Hepatic stellate cell (primary cell): ENCODE measurements at places on chromosomes 1 and 21.

DNA sequence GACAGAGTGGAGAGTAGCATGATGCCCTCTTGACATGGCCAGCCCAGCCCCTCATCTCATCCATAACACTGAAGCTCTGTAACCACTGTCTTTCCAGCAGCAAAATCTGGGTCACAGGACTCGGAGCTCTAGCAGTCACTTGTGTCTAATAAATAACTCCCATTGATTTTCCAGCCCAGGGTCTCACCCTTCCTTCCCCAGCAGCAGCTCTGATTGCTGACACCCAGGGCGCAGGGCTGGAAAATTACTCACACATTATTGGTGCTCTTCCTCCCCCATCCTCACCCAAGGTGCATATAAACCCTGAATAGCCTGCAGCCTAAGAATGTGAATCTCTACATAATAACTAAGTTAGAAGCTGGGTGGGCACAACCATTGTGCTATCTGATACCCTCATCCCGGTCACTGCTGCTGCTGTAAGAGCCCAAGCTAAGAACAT, 21.1 kb upstream of the OR10J5 start:
- DNase-seq = no peak

GRCh38 chr21:44571844-44572782, 1.4 kb upstream of the KRTAP10-4 start:
- no peak for DNase-seq

GRCh38 chr1:32883338-32884031, 2.8 kb upstream of the HPCA start:
- no peak for DNase-seq

GRCh38 chr1:54095546-54096226, 42.3 kb downstream of the TCEANC2 start:
- no peak for DNase-seq

DNA sequence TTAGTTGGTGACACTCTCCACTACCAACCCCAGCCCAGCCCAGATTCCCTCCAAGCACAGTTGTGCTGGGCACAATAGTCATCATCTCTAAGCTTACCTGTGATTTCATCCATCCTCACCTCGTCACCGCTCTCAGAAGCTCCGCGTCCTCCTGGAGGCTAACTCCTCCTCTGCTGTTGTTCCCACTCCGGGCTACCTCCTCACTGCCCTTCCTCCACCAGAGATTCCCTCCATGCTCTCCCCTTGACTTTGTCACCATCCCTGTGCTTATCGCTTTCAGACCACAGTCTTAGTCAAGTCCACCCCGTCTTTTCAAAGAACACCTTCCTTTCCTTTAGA, 47.0 kb upstream of the KIF26B start:
- no peak for DNase-seq

DNA sequence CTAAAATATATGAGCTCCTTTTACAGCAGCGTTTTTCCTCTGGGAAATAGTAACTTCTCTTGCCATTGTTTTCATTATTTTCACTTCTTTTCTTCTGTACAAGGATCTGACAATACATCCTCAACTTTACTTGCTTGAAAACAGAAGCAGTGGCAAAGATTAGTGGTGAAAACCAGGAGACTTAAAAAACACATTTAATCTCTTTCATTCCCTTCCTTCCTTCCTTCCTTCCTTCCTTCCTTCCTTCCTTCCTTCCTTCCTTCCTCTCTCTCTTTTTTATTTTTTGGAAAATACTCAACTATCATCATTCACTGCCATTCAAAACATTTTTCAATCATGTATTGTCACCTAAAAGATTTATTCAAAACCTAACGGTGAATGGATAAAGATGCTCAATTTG, 1411.4 kb downstream of the NCAM2 start:
- DNase-seq = no peak

- DNase-seq = no peak
Measured at GRCh38 chr21:32316361-32317215, 17.9 kb downstream of the MRAP start.

- no peak for DNase-seq
Measured at GRCh38 chr1:225990705-225991464, 8.3 kb downstream of the SDE2 start.
